Fibroblast of skin of left biceps (primary cell): ENCODE measurements at places on chromosomes 5 and 9.

DNA sequence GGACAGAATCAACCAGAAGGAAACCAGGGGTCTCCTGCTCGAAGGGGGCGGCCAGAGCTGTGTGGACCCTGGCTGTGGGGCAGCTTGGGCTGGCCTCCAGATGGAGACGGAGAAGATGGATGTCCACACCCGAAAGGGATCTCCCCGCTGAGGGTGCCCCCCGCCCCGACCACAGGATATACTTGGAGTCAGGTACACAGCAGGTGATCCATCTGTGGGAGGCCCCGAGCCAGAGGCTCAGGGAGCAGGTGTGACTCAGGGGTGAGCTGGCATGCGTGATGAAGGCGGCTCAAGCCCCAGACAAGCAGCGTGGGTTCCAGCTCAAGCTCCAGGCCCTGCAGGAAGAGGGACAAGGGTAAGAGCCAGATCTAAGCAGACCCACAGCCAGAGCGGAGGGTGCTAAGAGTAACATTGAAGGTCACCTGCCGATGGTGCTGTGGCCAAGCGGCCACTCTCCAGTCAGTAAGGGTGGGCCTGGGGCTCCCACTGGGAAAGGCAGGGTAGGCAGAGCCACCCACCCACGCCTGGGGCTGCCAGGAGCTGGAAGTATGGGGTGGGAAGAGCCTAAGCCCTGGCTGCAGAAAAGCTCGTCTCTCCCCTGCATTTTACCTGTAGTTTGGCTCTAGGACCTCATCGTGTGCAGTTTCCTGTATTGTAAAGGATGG lies 30.6 kb upstream of the MVB12B start:
- no peak for DNase-seq

GRCh38 chr5:7686794-7687193 lies 164.1 kb downstream of the CFAP90 start:
- DNase-seq, result no peak

DNA sequence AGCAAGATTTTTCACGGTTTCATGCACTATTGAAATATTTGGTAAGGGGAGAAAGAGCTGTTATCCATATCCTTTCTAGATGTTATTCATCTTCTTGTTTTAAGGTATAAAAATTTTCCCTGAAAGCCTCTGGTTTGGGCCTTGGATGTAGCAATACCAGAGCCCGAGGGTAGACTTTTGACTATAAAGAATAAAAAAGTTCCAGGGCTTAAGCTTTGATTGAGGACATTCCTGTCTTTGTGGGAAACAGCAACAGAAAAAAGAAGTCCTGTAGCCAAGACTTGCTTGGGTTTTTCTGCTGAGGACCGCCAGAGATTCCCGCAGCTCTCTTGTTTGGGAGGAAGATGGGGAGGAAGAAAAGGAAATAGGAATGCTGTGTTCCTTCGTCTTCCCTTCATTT lies 440.0 kb upstream of the WWC1 start:
- no peak for DNase-seq

DNA sequence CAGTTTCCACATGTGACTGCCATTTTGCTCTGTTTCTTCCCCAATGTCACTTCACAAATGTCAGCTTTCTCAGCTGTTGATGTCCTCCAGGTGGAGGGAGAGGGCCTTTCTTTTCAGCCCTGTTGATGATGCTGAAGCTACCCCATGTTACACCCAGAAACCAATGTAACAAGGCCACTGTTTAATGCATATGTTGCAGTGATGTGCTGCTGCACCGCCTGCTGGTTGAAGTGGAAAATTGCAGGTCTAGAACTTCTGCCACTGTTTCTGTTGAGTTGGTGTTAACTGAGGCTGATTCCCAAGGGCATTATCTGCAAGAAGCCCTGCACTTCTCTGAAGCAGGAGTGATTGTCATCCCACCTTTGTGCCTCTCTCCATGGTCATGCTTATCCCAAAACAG lies 428.4 kb downstream of the KDM4C start:
- no peak for DNase-seq

DNA sequence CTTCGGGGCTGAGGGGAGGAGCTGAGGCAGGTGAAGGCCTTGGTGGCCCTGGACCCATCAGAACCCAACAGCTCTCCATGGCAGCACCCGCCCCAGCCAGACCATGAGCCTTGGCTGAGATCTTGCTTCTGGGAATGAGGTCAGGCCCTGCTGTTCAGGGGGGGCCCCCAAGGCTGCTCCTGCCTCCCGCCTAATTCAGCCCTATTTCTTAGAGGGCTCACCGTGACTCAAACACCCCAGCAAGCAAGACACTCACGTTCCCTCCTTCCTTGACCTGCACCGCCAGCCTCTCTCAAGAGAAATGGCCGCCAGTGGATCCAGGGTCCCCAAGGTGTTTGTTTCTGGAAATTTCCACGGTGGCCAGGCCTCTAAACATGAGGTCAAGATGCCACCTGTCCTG lies 61.4 kb upstream of the PPP1R26 start:
- DNase-seq, result no peak

- DNase-seq, result no peak
Measured at GRCh38 chr5:91408710-91409109, 25.6 kb upstream of the ARRDC3 start.

- no peak for DNase-seq
Measured at GRCh38 chr5:172868924-172869591, 35.0 kb downstream of the ERGIC1 start.

- DNase-seq, result no peak
Measured at GRCh38 chr9:122228568-122229484, at the start of gene LHX6. Gene LHX6 (minus strand): TSS chr9:122228957. CDS start chr9:122228740, 217 bp downstream.

DNA sequence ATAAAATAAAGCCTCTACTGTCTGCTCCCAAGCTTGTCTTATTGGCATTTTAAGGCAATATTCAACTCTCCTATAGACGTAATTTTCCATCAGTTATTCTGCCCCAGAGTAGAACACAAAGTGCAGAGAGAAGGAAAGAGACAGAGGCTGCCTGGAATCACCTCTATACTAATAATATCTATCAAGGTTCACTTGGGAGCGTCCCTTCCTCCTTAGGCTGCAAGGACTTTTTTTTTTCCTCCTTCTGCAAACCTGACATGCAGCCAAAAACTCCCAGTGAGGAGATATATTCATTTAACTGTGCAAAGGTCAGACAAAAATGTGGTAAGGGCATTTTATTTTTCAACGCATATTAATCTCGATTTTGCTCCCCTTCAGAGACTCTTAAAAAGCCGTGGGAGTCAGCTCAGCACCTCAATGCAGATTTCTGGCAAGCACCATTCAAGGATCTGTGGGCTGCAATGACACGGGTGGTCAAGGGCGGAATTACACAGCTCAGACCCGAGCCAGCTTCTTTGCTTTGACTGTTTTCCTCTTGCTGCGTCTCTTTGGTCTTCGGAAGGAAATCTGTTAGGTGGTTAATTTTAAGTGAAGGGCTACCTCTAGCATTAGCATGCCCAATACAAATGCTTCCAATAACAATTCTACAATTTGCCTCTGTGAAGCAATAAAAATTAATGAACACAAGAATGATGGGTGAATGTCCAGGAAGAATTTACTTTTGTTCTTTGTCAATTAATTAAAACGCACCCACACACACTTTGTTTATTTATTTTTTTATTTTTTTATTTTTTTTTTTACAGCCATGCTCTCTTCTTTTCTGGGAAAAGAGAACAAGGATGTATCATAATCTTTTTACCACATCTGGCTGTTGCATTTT lies 587.7 kb upstream of the GRAMD2B start:
- DNase-seq, result no peak

GRCh38 chr9:130209422-130209821 lies 37.2 kb downstream of the NCS1 start:
- no peak for DNase-seq

DNA sequence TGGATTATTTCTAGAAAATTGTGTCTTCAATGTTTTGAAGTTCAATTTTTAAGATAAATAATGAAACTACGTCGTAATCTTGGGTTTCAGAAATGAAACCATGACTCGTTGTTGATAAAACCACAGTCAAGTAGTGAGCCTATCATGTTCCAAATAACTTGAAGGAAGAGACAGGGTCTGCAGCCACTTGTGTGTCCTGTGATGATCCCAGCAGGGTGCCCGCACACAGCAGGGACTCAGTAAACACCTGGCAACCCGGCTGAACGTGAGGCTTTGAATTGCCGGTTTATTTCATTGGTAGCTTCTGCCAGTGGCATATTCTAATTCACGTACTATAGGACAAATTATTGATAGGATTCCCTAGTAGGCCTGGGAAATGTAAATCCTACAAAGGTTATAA lies 679.6 kb downstream of the IRX1 start:
- no peak for DNase-seq

- DNase-seq, result no peak
Measured at GRCh38 chr9:90950600-90950999, 149.0 kb downstream of the SYK start.

DNA sequence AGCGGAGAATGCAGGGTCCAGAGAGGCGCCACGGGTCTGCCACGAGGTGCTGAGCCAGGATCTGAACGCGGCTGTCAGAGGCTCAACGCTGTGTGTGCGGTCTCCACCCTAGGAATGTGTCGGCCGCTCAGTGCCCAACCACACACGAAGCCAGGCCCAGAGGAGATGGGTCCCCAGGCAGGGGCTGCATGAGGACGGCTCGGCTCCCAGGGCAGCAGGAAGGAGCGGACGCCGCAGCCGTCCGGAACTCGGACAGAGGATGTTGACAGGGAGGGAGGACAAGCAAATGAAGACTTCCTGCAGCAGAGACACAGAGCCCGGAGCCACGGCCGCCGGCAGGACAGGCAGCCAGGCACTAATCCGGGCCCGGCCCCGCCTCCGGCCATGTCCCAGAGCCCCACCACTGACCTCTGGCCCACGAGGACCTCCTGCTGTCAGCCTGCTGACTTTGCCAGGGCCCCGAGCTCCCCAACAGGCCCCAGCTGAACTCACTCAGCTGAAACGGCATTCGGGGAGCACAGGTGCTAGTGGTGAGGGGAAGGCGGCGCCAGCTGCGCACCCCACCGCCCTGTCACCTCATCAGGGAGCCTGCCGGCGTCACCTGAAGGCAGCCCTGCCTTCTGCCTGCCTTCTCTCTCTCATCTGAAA lies 12.7 kb downstream of the VAV2 start:
- no peak for DNase-seq

- DNase-seq, result no peak
Measured at GRCh38 chr5:94174748-94175411, 433.5 kb upstream of the POU5F2 start.

DNA sequence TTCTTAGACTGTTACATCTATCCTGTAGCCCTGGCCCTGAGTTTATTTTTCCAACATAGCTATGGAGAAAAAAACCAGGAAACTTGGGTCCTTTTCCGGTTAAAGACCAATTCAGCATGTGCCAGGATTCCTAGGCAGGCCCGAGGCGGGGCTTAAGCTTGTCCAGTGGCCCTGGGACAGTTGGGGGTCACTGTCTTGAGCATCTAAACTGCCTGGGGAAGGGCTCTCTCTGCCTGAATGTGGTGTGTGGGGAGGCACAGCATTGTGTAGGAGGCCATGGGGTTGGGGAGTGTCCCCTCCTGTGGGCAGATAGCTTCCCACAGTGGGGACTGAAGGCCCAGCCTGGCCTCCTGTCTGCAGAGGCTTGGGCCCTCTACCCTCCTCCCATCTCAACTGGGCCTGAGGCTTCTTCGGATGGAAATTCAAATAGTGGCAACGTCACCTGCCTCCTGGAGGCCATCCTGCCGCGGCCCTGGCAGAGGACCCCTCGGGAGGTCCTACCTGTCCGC lies 88.8 kb downstream of the PHF2 start:
- DNase-seq, result no peak

- no peak for DNase-seq
Measured at GRCh38 chr5:31459594-31459993, 72.3 kb downstream of the DROSHA start.

GRCh38 chr5:98769959-98770208 lies 3.6 kb upstream of the RGMB start:
- DNase-seq, result no peak

DNA sequence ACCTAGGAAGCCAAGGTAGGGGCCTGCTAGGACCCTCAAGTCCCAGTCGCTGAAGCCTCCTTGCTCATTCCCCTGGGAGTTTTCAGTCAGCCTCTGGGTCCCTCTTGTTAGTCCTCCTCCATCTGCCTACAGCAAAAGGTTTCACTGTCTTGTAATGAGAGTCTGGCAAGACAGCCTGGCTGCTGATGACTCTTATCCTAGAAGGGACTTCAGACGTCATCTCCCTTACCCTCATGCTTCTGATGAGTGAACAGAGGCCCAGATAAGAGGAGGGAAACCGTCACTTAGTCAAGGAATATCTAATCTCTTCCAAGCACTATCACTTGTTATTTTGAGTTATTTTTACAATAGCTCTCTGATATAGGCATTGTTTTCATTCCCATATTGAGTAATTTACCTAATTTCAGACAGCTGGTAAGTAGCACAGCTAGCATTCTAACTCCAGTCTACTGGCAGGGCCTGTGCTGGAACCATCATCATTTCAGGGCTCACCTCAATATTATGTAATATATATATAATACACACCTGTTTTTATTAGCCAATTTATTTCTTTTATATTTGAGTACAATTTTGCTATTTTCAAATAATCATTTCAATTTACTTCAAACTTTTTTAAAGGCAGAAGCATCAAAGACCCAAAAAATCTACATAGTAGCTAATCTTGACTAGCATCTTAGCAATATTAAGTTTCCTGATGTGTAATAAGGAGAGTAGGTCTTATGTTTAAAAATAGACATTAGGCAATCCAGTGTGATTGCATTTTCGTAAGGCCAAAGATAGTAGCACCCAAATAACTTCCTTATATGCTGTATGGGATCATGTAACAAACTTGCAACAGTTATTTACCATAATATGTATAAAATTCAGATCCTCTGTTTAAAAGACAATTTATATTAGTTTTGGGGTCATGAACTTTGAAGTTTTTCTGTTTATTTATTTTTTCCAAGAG lies 7.9 kb downstream of the CMYA5 start:
- DNase-seq, result no peak

DNA sequence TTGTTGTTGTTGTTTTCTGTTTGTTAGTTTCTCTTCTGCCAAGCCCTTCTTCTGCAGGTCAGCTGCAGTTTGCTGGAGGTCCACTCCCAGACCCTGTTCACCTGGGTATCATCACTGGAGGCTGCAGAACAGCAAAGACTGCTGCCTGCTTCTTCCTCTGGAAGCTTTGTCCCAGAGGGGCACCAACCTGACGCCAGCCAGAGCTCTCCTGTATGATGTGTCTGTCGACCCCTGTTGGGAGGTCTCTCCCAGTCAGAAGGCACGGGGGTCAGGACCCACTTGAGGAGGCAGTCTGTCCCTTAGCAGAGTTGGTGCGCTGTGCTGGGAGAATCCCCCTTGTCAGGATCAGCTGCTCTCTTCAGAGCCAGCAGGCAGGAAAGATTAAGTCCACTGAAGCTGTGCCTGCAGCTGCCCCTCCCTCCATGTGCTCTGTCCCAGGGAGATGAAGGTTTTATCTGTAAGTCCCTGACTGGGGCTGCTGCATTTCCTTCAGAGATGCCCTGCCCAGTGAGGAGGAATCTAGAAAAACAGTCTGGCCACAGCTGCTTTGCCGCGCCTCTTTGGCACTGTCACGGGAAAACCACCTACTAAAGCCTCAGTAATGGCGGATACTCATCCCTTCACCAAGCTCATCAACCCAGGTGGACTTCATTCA lies 299.2 kb downstream of the EDIL3 start:
- no peak for DNase-seq

DNA sequence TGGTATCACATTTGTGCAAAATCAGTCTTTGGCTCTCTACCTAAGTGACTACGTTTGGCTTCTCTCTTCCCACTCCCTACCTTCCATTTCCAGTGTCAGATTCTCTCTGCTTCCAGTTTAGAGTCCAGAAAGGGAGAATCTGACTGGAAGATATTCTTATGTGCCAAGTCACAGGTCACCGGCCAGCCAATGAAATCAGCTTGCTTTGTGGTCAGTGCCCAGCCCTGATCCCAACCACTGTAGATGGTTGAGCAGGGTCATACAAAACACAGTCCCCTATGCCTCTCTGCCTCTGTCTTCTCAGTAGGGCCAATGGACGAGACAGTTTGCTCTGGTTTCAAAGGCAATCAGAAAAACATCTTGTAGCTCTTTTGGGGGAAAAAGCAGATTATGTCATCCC lies 15.6 kb upstream of the EPB41L4B start:
- no peak for DNase-seq
